ENCODE measurements at places on chromosomes 5 and 9.

DNA sequence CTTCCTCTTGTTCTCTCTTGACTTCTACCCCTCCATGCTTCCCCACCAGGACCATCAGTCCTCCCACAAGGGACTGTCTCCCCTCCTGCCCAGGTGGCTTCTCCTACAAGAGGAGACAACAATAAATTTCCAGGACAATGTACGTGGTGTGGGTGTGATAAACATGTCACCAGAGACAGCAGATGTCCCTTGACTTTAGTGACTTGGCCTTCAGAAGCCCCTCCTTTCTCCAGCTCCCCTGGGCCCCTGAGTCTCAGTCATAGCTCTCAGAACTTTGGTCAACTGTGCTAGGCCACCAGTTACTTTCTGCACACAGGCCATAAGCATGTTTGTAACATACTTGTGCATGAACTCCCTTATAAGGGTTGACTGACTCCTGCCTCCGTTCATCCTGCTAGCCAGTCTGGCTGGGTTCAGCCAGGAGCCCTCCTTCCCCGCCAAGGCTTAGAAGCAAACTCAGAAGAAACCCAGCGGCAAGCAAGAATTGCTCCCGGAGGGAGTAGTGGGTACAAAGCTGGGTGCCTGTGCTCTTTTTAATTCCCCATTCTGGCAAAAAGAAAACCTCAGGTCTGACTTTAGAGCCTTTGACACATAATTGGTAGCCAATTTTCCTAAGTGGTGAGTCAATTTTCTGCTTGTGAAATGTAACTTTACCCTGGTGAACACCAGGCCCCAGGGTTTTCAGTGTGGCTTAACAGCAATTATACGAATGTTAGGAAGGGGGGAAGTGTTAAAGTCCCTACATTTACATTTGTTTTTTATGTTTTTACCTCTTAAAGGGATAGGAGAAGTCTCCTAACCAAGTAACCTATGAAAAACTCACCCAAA lies 49.2 kb downstream of the EBF1 start:
- peak; percentile 71 for DNase-seq

DNA sequence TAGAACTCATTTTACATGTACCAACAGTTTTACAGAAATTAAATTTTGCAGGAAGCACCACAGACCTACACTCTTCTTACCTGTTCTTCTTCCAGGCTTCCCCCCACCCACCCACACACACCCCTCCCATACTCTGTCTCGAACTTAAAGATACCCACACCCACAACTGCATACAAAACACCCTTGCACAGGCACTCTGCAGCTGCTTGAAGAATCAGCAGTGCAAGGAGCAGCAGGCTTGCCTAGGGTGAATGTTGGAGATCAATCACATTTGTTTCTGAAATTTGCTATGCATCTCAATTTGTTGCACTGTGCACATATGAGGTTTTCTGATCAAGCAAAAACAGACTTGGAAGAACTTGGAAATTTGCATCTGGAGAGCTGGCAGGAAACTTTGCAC lies 77.5 kb upstream of the TGFBR1 start:
- DNase-seq = no peak

DNA sequence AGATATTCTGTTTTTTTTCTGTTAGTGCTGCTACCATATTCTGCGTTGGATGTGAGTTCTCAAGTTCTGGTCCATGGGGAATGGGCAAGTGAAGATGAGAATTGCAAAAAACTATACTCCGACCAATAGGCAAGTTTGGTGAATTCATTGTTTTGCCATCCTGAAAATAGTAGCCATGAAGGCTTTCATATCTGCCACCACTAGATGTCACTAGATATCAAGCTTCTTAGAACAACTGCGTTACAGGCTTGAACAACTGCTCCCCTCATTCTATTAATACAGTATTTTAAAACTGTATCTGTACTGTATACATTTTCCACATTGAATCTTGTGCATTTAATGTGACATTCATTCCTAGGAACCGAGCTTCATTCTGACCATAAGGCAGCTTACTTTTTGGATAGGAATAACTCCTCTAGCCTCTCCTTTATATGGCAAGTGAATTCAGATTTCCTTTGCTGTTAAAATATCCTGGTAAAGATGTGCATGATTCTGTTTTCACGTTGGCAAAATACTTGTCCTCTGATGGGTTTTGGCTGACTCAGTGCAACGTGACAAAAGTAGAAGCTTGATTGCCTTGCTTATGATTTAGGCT lies 163.6 kb downstream of the SREK1 start:
- peak; percentile 27 for DNase-seq

DNA sequence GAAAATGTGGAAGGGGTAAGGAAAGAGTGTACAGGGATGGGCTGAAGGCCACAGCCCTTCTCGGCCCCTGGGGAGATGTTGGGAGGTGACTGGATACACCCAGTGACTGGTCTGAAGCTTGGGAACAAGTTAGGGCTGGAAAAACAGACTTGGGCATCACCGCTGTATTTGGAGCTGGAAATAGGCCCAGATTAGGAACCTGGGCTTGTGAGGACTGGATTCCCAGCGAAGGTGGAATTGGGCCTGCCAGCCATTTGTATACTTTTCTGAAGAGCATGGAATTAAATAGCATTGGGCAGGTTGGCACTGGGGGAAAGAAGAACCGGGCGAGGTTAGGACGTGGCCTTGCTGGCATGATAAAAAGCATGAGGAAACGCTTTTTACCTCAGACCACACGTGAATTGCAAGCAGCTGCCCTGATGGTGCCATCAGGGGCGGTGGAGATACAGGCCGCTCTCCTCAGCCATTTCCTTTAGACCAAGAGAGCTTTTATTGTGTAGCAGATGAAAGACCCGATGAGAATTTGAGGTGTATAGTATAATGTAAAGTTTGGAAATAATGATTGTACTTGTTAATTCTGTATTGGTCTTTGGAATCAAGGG lies 37.8 kb downstream of the OTULIN start:
- no peak for DNase-seq

- DNase-seq = no peak
Measured at GRCh38 chr9:37954581-37954981, 50.7 kb upstream of the SLC25A51 start.

Measured in skeletal muscle cell (primary cell).